Neuronal stem cell (in vitro differentiated cells): ENCODE measurements at places on chromosomes 11 and 22.

GRCh38 chr11:86255896-86256295 lies 11.3 kb downstream of the EED start:
- DNase-seq: no peak

DNA sequence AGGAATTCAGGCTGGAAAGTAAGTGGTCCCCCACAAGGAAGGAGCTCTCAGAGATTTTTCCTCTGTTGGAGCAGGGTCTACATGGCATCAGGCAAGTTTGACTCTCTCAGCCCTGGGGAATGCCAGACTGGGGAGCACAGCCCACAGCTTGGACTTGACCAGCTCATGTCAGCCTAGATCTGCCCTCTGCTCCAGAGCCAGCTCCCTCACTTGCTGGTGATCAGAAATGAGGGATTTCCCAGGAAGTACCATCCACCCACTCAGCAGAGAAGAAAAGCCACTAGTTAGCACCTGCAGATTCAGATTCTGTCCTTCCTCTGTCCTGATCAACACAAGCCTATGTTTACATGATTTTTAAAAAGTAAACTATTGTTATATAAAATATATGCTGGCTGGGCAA lies 13.0 kb downstream of the TALDO1 start:
- no peak for DNase-seq

DNA sequence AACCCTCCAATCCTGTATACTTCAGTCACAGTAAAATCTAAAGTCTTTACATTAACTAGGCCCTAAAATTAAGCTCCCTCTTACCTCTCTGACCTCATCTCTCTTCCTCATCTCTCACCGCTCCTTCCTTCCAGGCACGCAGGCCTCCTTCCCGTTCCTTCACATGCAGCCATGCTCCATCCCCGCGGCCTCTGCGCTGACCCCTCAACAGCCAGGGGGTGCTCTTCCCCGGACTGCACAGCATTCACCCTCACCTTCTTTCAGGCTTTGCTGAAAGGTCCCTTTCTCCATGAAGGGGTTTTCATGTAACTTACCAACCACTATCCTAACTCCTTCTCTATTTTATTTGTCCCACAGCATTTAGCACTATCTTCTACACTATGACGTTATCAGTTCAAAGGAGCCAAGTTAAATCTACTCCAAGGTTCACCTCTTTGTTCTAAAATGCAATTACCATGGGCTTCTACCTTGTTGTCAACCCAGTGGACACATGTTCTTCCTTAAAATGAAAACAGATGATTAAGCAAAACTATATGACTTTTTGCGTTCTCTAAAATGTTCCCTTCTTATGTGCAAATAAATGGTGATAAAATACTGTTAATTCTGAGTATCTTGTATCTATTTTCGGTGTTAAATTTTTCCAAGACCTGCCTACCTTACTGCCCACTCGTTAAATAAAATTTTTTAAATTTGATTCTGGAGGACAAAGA lies 57.8 kb upstream of the APOA1 start:
- peak; percentile 18 for DNase-seq

GRCh38 chr11:125202362-125202880 lies 37.9 kb downstream of the PKNOX2 start:
- no peak for DNase-seq

- DNase-seq: no peak
These were observed 5.4 kb downstream of the TRABD start for GRCh38 chr22:50190941-50191741.

- no peak for DNase-seq
These were observed 13.5 kb upstream of the FTH1 start for GRCh38 chr11:61980783-61981541.
